ENCODE measurements at places on chromosomes 7 and 10.

DNA sequence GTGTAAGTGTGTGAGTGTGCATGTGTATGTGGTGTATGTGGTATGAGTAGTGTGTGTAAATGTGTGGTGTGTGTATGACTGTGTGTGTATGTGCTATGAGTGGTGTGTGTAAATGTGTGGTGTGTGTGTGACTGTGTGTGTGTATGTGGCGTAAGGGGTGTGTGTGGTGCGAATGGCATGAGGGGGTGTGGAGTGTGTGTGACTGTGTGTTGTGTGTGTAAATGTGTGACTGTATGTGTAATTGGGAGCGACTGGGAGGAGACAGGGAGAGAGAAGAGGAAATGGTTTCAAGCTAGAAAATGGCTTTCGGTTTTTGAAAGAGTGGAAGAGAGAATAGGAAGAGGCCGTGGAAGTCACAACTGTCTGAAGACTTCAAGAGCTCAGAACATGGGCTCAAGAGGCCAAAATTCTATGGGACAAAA lies 23.6 kb upstream of the GATAD1 start:
- DNase-seq, result no peak

GRCh38 chr10:18611168-18611567 lies 40.2 kb downstream of the NSUN6 start:
- DNase-seq, result no peak

DNA sequence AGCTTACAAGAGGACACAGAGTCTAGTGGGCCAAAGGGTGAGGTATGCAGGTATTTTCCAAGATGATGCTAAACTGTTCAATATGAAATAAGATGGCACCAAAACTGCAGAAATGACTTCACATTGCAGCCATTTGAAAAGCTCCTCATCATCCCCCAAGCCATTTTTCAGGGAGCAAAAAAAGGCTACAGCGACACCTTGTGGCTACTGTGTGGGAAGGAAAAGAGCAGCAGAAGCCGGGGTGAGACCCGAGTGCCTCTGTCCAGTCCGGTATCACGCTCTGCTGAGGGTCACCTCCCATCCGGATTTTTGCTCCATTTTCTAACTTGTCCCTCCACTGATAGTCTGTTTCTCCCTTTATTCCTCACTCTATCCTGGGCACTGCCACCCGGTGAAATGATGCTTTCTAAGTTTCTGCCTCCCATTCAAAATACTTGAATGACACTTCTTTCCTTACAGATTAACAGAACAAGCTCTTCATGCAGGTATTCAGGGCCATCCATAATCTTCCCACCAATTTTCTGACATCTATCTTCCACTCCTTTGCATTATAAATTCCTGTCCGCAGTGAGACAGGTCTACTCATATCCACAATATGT lies 220.2 kb downstream of the DGKI start:
- DNase-seq, result no peak

DNA sequence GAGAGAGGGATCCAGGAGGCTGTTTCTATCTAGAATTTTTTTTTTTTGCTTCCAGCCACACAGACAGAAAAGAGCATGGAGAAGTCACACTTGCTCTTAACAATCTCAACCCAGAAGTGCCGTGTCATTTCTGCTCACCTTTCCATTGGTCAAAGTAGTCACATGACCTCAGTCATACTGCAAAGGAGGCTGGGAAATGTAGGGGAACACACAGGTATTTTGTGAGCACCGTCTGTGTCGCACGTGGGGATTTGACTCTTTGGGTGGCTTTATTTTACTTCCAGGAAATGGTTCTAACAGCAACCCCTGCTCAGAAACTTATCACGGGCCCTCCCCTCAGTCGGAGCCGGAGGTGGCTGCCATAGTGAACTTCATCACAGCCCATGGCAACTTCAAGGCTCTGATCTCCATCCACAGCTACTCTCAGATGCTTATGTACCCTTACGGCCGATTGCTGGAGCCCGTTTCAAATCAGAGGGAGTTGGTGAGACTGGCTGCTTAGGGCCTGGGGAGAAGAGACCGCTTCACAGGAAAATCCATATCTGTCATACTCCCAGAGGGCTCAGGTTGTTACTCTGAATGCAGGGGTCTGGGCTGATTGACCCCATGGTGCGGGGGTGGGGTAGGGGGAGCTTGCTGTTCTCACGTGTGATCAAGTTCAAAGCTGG lies 13.1 kb upstream of the CPA1 start:
- no peak for DNase-seq

GRCh38 chr10:44927352-44927751 lies 16.2 kb downstream of the TMEM72 start:
- peak; percentile 15 for DNase-seq

GRCh38 chr10:125002047-125002422 lies 60.1 kb downstream of the ZRANB1 start:
- peak; percentile 52 for DNase-seq

GRCh38 chr7:2886900-2887299 lies 42.8 kb upstream of the GNA12 start:
- DNase-seq, result no peak

DNA sequence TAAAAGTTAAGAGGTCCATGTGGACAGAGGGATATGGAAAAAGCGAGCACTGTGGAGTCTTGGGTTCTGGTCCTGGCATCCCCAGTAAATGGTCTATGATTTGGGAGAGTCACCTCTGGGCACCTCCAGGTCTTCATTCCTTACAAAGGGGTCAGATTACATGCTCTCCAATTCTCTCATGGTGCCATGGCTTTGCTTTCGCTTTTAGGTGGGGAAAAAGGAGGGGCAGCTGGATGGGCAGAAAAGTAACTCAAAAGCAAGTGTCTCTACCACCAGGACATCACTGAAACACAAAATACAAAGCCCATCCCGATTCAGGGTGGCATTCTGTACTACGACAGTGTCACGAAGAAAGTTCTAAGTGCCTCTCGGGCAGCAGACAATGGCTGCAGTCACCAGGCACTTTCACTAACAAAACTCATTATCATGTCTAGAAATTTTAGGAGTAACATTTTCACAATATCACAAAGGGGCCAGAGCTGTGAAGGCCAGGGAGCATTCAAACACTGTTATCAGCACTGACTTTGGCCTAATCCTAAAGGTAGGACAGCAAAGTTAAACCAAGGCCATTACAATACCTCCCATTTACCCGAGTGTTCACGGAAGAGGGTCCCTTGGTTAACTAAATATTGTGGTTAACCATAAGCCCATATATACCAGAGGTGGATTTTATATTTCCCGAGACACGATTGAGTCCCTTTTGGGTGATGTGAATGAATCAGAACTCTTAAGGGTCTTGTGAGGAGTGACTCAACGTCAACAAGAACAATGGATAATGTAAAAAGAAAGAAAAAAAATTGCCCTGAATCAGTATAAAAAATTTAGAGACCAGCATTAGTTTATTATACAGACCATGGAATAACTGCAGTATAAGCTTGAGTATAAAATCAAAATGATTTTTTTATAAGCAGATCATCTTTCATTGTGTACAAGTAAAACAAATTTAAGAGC lies 2.5 kb downstream of the PSAP start:
- DNase-seq, result no peak

DNA sequence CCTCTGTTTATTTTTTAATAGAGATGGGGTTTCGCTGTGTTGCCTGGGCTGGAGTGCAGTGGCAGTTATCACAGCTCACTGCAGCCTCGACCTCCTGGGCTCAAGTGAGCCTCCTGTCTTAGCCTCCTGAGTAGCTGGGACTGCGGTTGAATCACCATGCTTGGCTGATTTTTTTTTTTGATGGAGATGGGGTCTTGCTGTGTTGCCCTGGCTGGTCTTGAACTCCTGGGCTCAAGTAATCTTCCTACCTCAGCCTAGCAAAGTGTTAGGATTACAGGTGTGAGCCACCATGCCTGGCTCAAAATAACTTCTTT lies 8.1 kb downstream of the DYNC2I1 start:
- no peak for DNase-seq

DNA sequence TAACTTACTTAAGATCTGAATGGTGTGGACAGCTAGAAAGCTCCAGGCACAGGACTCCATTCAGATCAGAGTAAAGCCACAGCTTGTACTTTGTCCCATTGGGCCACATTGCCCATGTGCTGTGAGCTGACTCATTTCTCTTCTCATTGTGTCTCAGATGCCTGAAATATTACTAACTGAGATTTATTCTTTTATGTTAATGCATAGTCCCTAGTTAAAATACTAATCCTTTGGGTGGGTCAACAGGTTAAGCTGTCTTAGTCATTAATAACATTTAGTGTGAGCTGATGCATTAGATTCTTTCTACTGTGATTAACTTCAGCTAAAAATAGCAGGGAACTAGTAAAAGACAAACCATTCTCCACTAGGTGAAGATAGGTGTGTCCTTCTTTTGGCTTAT lies 104.7 kb upstream of the ARMC3 start:
- no peak for DNase-seq

DNA sequence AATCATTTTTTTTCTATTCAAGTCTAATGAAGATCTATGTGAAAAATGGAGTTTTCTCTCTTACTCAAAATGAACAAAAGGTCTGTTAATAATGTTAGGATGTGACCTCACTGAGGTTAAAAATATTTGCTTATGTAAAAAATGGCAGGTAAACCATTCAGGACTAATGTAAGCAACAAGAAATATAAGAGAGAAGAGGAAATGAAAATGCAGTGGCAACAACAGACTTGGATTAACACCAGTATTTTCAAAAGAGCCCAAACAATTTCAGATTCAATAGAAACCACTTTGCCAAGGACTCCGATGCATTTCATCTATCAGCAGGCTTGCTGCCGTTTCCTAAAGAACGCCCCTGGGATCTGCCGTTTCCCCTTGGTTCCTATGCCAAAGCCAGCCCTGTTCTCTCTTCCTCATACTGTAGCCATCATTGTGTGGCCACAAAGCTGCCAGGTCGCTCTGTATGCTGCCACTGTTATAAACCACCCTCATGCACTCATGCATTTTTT lies 66.4 kb downstream of the MTURN start:
- DNase-seq, result no peak

GRCh38 chr7:113394856-113395255 lies 276.5 kb upstream of the SMIM30 start:
- DNase-seq, result no peak

GRCh38 chr7:34849163-34849960 lies 187.9 kb downstream of the DPY19L1 start:
- no peak for DNase-seq

GRCh38 chr7:15430911-15431310 lies 130.9 kb downstream of the AGMO start:
- DNase-seq, result no peak

- no peak for DNase-seq
Measured at GRCh38 chr7:157898802-157899505, 562.1 kb downstream of the DNAJB6 start.

GRCh38 chr7:138226001-138226476 lies 149.8 kb downstream of the AKR1D1 start:
- DNase-seq, result no peak

GRCh38 chr7:90761584-90761983 lies 165.5 kb downstream of the CDK14 start:
- no peak for DNase-seq

DNA sequence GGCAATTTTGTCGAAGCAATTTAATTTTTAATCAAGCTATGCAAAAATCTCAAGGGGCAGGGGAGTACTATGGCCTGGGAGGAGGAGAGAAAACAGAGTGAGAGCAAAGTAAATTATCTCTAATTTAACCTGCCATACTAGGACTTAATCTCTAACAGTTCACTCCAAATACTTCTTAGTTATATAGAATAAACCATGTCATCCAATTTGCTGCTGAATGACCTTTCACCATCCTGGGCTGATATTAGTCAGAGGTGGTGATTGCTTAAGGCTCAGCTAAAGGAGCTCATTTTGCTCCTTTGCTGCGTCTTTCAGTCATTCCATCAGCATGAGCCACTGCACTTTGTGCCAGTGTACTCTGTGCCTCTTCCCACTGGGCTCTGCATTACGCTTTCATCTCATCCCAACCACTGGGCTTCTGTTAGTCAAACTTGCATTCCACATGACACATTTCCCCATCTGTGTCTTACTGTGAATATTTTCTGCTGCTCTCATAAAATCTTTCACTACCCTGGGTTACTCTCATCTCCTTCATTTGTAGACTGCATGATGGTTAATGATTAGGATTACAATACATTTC lies 84.3 kb downstream of the CD36 start:
- peak; percentile 68 for DNase-seq
